Mammary epithelial cell (primary cell): ENCODE measurements at places on chromosomes 7 and 10.
A peak's percentile ranks its signal among the peaks of the same experiment; 100 is the strongest.

- no peak for DNase-seq
Observed at GRCh38 chr7:79590391-79590790, 136.9 kb upstream of the MAGI2 start.

- DNase-seq, result no peak
Observed at GRCh38 chr10:111973306-111973705, 210.3 kb downstream of the GPAM start.

- no peak for DNase-seq
Observed at GRCh38 chr10:16612981-16613355, 91.3 kb upstream of the C1QL3 start.

GRCh38 chr7:68998136-68998535, 600.1 kb upstream of the AUTS2 start:
- DNase-seq, result no peak

DNA sequence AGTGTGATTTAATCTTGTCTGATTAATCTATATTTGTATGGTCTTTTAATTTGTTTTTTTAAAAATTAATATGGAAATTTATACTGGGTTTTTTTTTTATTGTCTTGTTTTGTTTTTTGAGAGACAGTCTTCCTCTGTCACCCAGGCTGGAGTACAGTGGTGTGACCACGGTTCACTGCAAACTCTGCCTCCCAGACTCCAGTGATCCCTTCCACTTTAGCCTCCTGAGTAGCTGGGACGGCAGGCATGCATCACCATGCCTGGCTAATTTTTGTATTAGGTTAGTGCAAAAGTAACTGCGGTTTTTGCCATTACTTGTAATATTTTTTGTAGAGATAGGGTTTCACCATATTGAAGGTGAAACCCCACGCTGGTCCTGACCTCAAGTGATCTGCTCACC, 73.1 kb downstream of the TET1 start:
- no peak for DNase-seq

- no peak for DNase-seq
Observed at GRCh38 chr10:132662186-132662920, 123.6 kb downstream of the NKX6-2 start.

DNA sequence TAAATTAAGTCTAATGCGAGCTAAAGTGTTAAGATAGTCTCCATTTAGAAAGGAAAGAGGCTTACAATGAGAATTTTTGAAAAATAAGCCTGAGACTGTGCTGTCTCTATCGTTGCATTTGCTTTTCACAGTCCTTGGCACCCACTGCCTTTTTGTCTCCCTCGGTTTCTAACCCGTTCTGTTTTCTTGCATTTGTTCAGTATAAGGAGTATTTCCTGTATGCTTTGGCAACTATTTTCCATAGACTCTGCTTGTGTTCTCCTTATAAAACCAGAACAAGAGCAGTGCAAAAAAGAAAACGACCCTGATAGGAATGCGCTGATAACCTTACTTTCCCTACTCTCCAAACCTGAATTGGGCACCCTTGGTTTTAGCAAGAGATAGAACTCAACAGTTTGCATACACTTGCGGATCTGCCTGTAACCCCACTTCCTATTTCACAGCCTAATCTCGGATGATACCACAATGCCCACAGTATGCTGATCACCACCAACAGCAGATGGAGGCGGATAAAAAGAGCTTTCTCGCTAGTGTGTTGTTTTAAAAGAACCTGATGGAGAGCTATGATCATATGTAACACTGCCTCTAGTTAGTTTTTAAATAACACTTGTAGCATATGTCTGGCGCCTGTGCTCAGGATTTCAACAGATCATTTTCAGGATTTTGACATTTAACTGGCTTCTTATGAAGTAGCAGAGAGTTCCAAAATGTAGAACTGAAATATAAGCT, 1.6 kb upstream of the ARHGAP12 start:
- DNase-seq, result peak; percentile 33

DNA sequence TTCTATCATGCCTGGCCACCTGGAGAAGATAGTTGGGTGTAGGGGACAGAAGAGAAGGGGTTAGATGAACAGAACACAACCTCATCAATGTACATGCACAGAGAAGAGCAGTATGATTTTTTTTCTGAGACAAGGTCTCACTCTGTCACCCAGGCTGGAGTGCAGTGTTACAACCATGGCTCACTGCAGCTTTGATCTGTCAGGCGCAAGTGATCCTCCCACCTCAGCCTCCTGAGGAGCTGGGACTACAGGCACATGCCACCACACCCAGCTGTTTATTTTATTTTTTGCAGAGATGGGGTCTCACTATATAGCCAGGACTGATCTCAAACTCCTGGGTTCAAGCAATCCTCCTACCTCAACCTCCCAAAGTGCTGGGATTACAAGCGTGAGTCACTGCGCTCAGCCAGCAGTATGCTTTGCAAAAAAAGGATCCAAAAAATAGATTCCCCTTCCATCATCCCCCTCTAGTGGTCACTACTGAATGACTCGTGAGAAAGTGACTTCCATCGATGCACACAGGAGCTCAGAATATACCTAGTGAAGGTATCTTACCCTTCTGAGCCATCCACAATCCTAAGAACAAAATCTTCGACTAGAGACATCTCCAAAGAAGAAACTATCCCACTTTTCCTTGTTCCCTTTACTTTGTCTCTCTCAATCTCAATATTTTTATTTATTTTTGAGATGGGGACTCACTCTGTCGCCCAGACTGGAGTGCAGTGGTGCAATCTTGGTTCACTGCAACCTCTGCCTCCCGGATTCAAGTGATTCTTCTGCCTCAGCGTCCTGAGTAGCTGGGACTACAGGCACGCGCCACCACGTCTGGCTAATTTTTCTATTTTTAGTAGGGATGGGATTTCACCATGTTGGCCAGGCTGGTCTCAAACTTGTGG, 21.0 kb downstream of the ZCWPW1 start:
- DNase-seq, result peak; percentile 66

- no peak for DNase-seq
Observed at GRCh38 chr7:26553128-26553527, 261.5 kb downstream of the SNX10 start.

- peak; percentile 36 for DNase-seq
Observed at GRCh38 chr10:103397191-103397825, 882 bp downstream of the PDCD11 start.

DNA sequence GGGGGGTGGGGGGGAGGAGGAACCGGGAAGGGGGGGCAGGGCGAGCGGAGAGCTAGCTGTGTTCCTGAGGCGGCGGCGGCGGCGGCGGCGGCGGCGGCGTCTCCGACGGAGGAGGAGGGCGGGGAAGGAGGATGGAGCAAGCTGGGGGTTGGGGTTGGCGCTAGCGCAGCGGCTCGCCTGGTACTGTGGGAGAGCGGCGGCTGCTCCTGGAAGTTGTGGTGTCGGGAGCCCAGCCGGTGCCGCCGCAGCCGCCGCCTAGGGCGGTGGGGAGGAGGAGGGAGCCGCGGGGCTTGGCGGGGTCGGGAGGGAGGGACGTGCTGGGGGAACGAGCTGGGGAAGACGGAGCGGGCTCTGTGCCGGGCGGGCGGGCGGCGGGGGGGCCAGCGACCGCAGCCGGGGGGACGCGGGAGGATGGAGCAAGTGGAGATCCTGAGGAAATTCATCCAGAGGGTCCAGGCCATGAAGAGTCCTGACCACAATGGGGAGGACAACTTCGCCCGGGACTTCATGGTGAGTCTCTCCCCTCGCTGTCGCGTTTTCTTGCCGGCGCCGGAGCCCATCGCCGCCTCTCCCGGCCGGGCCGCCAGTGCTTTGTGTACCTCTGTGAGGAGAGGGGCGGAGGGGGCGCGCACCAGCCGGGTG, at the start of gene PTPN12:
Gene PTPN12, plus strand, starts transcription at position 160 of the 642 bp plus-strand sequence. Its CDS starts 252 bp downstream, at position 412.
- no peak for DNase-seq

GRCh38 chr10:3042589-3042988, 24.8 kb upstream of the PFKP start:
- no peak for DNase-seq

GRCh38 chr10:10685566-10685965, 332.1 kb upstream of the CELF2 start:
- DNase-seq, result no peak

DNA sequence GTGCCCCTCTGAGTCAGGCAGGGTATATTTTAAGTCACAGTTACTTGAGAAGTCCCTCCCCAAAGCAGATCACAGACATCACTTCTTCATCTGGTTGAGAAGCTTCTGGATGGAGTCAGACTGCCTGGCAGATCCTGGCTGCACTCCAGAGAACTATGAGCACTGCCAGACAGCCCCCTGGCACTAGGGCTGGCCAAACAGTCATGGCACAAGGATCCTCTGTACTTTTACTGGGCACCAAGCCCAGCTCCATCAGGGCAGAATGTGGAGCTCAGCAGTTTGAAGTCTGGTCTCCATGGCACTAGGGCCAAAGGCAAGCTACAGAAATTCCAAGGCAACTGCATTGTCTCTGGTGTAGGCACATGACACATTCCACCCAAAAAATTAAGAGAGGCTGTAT, 162.1 kb downstream of the NRG3 start:
- DNase-seq, result no peak

DNA sequence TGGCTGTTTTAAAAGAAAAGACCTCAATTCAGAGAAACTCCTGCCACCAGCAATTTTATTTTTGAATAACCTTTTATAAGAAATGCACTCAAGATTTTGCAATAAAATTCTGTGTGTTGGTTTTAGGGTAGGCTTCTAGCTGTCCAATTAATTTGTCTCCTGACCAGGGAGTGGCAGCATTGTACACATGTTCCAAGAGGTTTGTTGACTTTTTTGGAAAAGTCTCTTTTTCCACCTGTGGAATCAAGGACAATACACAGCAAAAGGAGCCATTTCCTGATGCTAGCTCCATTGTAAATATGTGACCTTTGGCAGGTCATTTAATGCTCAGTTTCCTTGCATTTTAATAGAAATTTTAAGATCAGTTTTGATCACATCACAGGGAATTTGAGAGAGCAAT, 1.8 kb downstream of the GIMAP5 start:
- DNase-seq, result no peak

DNA sequence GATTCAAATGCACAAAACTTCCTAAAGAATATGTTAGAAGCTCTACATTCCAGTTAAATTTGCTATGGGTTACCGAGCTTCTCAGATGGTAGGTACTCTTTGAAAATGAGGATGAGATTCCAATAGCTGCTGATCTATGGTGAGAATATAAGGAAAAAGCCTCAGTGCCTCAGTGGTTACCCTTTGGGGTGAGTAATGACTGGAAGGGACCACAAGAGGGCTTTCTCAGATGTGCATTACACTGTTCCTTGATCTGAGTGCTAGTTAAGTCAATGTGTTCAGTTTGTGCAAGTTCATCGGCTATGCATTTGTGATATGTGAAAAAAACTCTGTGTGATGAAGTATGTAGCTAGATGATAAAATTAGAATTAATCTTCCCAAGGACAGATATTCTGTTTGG, 3.5 kb downstream of the NRCAM start:
- peak; percentile 29 for DNase-seq

DNA sequence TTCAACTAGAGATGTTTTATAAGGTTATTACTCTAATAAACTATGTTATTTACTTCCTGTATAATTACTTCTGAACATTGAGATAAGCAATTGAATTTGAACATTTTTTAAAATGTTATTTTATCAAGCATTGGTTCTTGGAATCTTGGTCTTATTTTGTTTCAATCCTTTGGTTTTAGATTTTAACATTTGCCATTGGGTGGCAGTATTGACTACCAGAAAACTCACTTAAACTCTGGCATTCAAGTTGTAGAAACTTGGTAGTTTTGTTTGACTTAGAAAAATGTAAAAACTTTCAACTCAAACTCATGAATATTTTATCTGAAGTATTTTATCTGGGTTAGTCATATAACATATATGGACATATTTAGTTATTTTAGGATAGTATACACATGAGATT, 48.1 kb downstream of the ATRNL1 start:
- no peak for DNase-seq

- DNase-seq, result no peak
Observed at GRCh38 chr7:142791502-142791901, 20.7 kb downstream of the PRSS2 start.

DNA sequence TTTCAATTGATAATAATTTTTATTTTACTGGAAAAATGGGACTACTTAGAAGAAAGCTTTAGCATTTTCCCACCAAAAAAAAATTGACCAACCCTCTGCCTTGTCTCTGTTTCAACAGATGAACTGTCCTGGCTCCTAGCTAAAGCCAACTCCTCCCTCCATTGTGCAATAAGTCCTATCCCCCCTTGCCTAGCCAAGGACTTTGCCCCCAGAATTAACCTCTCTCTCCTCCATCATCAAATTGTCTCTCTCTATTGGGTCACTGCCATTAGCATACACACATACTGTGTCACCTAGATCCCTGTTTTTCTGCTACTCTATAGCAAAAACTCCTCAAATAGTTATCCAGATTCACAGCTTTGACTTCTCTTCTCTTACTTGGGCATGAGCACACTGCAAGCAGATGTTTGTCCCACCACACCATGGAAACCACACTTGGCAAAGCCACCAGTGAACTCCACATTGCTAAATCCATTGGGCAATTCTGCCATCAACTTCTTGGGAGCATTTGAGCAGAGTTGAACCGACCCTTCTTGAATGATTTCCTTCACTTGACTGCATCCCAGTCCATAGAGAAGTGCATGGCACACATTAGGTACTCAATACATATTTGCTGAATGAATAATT, 91.4 kb upstream of the NEBL start:
- DNase-seq, result no peak

- no peak for DNase-seq
Observed at GRCh38 chr10:68138526-68138925, 29.2 kb downstream of the MYPN start.

GRCh38 chr7:22121702-22122474, 176.2 kb upstream of the CDCA7L start:
- DNase-seq, result no peak

GRCh38 chr10:116487522-116488430, 58.0 kb upstream of the PNLIP start:
- no peak for DNase-seq

- peak; percentile 45 for DNase-seq
Observed at GRCh38 chr10:6406220-6407033, 173.6 kb downstream of the PRKCQ start.

DNA sequence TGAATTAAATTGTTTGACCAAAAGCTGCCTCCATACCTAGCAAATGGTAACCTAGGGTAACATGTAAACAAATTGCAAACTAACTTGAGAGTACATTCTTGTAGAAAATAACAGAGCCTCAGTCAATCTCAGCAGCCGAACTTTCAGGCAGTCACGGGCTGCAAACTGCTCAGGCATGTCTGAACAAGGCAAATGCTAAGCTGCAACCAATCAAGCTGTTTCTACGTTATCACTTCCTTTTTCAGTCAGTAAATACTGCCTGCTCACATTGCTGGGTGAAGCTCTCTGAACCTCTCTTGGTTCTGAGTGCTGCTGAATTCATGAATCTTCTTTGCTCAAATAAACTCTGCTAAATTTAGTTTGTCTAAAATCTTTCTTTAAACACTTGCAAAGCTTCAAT, 1212.4 kb downstream of the SORCS1 start:
- DNase-seq, result peak; percentile 64

- no peak for DNase-seq
Observed at GRCh38 chr7:132965951-132966350, 115.9 kb downstream of the CHCHD3 start.

GRCh38 chr10:16788778-16789177, 28.4 kb downstream of the RSU1 start:
- DNase-seq, result no peak

GRCh38 chr7:15495170-15495569, 66.6 kb downstream of the AGMO start:
- no peak for DNase-seq
